ENCODE measurements at places on chromosomes 3 and 15.

DNA sequence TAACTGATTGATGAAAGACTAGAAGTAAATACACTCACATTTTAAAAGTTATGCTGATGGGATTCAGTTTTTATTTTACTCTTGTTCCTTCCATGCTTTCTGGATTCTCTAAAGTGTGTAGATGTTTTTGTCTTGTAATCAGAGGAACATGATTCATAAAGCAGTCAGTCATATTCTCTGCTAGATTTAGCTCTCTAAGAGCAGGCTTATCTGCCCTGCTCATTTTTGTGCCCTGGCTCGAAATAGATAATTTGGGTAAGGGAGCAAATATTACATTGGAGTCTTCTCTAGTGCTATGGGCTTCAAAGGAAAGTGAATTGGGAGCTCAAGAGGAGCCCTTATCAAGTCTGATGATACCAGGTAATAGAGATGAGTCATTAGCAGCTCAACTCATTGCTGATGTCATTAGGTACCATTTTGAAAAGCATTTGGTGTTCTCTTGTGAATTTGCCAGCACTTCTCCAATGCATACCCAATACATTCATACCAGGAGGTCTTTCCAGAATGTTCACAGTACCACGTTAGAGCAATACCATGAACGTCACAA is 27.7 kb downstream of the SACM1L start:
- no peak for DNase-seq

GRCh38 chr15:51359981-51360380 is 18.5 kb downstream of the GLDN start:
- DNase-seq, result no peak

DNA sequence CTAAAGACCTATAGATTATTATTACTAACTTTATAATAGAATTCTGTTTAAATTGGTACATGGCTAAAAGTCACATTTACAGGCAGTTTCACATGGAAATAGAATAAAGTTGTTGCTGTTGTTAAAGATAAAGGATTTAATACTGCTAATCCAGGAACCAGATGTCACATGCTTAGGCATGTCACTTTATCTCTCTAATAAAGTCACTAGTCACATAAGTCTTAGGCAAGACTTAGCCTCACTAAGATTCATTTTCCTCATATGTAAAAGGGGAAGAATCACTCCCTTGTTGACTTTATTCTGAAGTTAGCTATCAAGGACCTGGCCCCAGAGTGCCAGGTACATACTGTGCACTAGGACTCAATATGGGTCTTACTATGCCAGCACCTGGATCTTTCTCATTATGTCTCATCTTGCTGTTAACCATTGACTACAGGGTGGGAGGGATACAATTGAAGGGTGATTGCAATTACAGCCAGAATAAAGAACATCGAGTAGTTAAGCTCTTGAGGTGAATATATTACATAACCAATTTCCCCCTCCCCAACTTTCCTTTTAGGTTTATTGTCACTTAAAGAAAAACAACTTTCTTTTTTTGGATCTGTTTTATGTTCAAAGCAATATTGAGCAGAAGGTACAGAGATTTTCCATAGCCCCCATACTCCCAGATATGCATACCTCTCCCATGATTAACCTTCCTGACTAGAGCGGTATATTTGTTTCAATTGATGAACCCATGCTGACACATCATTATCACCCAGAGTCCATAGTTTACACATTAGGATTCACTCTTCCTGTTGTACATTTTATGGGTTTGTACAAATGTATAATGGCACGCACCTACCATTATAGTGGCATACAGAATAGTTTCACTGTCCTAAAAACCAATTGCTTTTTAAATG is 36.6 kb downstream of the LNP1 start:
- no peak for DNase-seq

GRCh38 chr3:197855571-197855970 is 64.5 kb downstream of the LRCH3 start:
- DNase-seq, result no peak

- DNase-seq, result no peak
Measured at GRCh38 chr3:133469140-133469731, 69.4 kb downstream of the BFSP2 start.

DNA sequence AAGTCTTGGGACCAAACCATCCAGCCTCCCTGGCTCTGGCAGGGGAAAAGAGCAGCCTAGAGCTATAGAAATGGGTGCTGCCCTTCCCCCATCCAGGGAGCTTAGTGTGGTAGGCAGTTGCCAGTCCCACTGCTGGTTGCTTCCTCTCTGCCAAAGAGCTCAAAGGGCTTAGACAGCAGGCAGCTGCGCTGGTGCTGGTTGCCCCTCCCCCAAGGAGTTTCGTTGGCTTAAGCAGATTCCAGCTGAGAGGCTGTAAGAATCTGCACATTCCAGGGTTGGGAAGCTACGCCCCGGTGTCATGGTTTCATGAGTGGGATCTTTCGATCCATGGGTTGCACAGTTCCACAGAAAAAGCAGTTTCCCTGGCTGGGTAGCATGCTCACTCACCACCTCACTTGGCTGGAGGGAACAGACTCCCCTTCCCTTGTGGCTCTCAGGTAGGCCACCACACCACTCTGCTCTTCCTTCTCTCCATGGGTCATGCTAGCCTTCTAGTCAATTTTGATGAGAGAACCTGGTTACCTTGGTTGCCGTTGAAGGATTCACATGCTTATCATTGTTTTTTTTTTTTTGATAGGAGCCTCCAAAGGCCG is 195.1 kb downstream of the EPHA6 start:
- no peak for DNase-seq

DNA sequence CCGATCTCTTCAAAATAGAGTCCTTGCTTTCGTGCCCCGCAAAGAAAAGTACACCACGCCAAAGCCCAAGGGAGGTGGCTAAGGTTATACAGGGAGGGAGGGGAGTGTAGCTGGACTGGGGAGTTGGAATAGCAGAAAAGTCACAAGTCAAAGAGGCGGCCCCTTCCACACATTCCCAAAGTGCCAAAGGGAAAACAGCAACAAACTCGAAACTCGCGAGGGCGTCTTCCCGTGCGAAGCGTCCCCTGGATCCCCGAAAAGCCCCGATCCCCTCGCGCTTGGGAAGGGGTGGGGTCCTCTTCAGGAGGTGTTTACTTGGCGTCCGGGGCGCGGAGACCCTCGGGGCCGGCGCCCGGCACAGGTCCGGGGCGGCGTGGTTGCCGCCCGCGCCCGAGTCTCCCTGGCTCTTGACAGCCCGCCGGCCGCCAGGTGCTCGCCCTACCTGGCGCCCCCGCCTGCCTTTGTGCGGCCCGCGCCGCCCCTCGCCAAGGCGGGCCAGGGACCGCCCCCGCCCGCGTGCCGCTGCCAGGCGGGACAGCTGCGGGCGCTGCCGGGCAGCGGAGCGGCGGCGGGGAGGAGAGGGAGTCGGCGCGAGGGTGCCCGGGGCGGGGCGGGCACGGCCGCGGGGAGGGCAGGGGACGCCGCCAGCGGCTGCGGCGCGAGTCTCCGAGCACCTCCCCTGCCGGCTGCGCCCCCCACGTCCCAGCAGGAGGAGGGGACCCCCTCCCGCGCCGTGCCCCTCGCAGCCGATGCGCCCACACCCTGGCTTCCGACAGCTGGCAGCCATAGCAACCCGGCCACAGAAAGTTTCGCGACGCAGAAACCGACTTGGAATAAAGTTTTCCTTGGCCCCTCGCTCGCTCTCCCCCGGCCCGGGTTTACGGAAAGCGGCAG is 966 bp downstream of the MYO1E start:
- DNase-seq, result no peak

DNA sequence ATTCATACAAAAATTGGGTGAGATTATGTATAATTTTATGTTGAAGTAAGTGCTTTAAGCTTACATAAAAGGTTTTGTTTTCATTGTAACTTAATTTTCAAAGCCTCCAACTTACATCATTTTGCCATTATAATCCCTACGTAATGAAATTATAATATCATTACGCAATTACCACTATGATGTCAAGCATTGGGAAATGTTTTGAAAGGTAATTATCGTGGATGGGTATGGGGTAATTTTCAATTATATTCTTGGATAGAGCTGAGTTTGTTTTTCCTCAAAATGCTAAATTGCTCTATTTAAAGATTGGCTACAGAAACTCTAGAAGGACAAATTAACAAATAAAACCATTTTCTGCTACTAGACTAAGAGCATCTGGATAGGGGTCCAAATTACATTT is 80.2 kb upstream of the FAM3D start:
- no peak for DNase-seq

DNA sequence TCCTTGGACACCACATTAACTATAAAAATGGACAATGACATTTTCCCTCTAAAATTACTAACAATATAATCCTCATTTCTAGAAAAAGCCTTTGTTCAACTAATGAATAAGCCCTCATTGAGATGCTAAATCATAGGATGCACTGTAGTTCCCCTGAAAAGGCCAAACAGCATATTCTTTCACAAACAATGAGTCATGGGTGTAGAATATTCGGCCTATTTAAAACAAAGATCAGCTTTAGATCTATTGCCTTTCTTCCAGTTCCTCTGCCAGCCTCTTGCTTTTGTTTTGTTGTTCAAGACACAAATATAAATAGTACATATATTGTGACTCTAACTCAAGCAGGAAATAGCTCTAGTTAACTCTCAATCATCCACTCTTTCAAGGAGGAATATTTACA is 82.5 kb downstream of the ADAM10 start:
- DNase-seq, result no peak

GRCh38 chr3:13262493-13263211 is 157.5 kb downstream of the NUP210 start:
- DNase-seq, result no peak

All from activated CD4-positive, alpha-beta T cell treated with anti-CD3 and anti-CD28 coated beads, Interleukin-2, amount 50 U/mL, for 16 hours (primary cell).